Caki2 (cell line): ENCODE measurements at places on chromosomes 13 and 19.
A peak's percentile ranks its signal among the peaks of the same experiment; 100 is the strongest.

- no peak for DNase-seq
Observed at GRCh38 chr13:50636007-50636704, 207.3 kb downstream of the DLEU7 start.

DNA sequence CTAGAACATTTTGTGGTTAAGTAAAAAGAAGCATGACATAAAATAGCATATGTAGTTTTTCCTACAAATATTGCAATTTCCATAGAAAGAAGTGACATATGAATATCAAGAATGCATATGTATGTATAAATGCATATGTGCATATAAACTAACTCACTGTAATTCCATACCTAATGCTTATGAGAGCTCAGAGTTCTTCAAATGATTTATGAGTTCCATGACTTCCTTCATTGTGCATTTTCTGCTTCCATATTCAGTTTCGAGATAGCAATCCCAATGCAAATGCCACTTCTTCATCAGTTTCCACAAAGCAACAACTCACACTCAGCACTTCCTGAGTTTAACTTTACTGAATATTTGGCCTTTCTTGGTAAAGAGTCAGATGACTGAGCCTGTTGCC lies 1744.3 kb upstream of the MIR17HG start:
- no peak for DNase-seq

GRCh38 chr13:81778350-81778749 lies 1437.4 kb upstream of the SPRY2 start:
- DNase-seq, result no peak

GRCh38 chr13:99974296-99974938 lies 2.9 kb upstream of the ZIC5 start:
- no peak for DNase-seq

DNA sequence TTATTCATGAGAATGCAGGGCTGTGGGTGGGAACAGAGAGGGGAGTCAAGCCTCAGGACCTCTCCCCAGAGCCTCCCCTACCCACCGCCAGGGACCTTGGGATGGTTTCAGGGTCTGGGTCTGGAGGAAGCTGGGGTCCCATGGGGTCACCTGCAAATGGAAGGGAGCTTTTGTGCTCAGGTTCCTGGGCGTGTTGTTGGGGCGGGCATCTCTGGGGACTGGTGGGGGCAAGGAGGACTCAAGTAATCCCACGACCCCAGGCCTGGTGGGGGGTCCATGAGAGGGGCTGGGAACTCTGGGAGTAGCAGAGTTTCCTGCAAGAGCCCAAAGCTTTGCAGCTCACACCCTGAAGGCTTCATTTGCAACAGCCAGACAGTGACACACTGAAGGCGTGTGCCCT lies 60.2 kb downstream of the UNC13A start:
- DNase-seq, result no peak

DNA sequence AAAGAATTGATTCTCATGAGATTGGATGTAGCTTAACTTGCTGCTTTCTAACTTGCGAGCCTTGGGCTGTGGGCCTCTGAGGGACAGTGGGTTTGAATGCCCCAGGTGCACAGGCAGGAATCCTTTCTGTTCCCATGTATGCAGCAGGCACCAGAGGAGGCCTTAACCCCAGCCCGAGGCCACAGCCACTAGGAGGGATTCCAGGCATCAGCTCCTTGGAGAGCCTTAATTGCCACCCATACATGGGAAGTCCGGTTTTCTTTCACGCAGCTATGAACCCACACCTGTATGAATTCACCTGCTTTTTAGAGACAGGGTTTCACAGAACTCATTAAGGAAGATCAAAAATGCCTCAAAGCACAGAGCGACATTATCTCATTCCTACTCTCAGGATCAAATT lies 117.9 kb downstream of the CRYL1 start:
- no peak for DNase-seq

GRCh38 chr13:90806016-90806615 lies 541.4 kb upstream of the MIR17HG start:
- no peak for DNase-seq

DNA sequence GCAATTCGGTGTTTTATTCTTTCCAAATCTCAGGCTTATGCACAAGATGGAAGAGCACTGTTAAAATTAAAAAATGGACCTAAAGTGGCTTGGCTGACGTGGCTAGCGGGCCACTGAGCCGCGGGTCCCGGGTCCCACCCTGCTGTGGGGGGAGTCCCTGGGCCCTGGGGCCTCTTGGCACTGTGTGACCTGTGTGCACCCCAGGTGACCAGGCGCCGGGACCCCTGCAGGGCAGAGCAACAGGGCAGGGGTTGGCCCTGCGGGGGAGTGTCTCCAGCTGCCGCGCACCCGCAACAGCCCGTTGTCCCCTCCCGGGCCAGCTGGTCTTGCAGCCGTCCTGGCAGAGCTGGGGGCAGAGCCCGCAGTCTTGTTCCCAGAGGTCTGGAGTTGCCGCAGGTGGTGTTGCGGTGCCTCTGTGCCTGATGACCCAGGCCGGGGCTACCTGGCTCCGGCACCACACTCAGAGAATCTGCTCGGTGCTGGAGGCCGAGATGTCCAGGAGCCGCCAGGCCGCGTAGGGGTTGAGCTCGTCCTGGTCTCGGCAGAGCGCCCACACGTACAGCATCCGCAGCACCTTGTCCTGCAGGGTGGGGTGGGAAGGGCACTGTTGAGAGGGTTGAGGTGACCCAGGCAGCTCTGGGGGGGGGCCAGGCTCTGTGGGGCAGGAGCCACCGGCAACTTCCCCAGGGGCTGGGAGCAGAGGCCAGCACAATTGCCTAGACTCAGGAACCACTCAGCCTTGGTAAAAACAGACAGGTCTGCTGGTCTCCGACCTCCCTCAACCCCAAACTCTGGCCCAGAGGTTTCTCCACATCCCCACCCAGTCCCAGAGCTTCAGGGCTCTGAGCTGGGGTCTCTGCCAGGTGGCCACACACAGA lies 1.0 kb upstream of the CTXN1 start:
- no peak for DNase-seq

DNA sequence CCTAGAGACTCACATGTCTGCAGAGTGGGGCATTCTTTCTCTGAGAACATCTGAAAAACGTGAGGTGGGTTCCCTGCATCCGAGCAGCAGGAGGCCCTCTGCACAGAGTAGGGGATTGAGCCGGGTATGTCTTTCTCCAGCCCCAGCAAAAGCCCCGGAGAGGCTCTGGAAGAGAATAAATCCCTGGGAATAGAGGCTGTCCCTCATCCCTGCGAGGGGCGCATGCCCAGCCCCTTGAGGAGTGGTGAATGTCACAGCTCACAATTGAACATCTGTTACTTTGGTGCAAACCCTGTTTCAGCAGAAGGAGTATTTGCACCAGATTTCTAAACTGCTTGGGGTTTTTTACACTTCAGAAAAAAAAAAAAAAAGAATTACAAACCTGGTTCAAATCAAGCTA lies 164.6 kb downstream of the FGF14 start:
- no peak for DNase-seq

DNA sequence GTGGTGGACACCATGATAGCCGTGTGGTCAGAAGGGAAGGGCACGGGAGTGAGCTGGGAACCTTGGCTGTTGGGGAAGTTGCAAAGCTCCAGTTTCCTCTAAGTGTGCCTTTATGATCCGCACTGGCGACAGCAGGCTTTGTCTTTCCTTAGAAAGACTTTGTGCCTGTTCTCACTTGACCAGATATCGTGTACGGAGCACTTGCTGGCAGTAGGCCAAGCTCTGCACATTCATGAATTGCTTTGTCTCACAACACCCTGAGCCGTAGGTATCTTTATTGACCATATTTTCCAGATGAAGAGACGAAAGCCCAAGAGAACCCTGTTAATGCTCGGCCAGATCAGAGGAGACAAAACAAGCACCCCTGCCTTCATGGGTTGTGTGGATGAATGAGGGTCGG lies 15.1 kb downstream of the CUL4A start:
- no peak for DNase-seq

DNA sequence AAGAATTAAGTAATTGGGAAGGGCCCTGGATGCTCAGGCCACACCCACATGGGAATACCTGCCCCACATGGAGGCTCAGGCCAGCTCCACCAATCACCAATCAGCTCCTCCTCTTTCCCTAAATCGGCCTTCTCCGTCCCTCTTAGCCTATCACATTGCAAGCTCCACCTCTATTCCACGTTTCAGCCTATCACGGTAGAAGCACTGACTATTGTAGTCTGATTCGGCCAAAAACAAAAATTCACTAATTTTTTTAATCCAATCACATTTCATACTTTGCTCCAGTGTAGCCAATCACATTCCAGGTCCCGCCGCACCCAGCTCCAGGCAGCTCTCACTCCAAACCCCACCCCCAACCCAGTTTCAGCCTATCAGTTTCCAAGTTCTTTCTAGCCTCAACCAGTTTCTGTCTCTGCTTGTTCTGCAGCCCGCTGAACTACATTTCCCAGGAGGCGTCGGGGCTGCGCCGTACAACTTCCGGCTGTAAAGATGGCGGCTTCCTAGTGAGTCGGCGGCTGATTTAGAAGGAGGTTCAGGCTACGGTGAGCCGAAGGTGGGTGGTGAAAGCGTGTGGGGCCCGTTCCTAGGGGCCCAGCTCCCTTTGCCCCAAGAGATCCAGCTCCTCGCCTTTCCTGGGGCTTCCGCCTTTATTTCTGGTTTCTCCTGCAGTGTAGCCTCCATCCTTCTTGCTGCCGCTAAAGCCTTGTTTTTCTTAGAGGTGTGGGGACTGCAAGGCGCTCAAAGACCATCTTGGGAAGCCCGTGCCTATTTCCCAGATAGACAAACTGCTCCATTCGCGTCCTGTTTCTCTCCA lies at the start of gene BABAM1:
Gene BABAM1 (plus strand): TSS at position 469 of the 814 bp plus-strand sequence. CDS start 1,364 bp downstream, outside the sequence.
- DNase-seq, result peak; percentile 100
